AG08395 (cell line): ENCODE measurements at places on chromosomes 6 and 20.

- no peak for DNase-seq
Observed at GRCh38 chr6:110044096-110044495, 66.0 kb downstream of the GPR6 start.

DNA sequence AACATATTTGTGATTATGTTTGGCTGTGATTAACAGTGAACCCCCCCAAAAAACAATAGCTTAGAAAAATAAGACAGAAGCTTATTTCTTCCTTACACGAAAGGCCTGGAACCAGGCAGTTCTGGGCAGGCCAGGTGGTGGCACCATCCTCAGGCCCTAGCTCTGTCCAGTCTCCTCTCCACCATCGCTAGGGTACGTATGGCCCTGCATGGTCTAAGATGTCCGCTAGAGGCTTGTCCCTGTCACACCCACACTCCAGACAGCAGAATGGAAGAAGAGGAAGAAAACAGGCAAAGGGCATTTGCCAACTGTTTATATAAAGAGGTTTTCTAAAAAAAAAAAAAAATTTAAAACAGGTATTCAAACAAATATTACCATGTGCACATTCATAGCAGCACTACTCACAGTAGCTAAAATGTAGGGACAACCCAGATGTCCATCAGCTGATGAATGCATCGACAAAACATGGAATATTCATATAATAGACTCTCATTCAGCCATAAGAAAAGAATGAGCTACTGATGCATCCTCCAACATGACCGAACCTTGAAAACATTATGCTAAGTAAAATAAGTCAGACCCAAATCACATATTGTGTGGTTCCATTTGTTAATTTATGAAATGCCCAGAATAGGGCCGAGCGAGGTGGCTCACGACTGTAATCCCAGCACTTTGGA is 6.7 kb downstream of the TGM3 start:
- DNase-seq: no peak

GRCh38 chr20:61052776-61053442 is 199.2 kb upstream of the CDH4 start:
- no peak for DNase-seq

DNA sequence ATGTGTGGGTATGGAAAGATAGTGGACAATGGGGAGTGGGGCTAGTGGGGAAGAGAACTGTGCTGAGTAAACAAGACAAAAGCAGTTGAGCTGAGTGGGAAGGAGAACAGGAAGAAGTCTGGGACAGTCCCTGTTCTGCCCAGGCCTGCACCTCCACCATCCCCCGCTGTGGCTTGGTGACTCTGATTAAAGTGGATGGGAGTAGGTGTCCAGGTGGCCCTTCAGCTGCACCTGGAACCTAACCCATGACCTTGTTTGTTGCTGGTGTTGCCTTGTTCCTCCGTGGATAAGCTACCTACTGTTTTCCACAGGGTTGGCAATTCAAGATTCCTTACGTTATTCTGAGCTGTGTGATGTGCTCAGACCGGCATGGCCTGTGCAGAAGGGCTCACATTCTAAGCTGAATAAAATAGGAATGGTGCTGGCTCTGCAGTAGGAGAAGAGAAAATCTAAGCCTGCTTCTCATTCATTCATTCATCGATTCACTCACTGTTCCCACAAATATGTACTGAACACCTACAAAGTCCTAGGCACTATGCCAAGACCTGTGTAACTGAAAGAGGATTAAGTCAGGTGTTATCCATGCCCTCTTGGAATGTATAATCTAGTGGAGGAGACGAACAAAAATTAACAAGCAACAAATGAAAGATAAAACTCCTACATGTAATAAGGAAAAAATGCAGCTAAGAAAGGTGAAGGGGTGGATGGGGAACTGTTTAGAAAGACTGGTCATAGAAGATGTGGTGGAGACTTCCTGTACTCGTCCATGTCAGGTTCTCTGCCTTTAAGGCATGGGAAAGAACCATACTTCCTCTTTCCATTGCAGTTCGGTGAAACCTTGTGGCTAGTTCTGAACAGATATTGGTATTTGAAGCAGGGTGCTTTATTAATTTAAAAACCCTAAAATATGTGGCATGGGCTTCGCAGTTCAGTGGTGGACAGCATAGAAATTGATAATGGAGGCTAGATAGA is 10.1 kb upstream of the CALHM6 start:
- DNase-seq: no peak

DNA sequence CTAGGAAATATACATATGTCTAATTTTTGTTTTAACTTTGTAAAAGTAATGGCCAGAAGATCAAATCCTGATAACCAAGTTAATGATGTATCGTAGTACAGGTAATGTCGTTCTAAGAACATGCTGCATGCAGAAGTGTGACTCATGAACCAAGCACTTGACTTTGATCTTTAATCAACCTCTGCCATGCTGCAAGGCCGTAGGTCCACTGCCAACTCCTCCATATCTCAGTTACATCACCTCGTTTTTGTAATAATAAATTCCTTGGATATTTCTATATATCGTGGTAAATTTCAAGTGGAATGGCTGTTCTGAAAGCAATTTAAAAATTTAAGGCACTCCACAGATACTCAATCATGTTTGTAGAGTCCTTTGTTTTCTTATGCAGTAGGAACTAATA is 771.7 kb downstream of the EPHA7 start:
- no peak for DNase-seq

GRCh38 chr6:150549007-150549406 is 50.7 kb upstream of the PLEKHG1 start:
- DNase-seq: no peak

- DNase-seq: no peak
Observed at GRCh38 chr20:4946986-4947385, 54.3 kb downstream of the SLC23A2 start.

GRCh38 chr20:37764333-37764935 is 70.6 kb downstream of the CTNNBL1 start:
- DNase-seq: no peak

DNA sequence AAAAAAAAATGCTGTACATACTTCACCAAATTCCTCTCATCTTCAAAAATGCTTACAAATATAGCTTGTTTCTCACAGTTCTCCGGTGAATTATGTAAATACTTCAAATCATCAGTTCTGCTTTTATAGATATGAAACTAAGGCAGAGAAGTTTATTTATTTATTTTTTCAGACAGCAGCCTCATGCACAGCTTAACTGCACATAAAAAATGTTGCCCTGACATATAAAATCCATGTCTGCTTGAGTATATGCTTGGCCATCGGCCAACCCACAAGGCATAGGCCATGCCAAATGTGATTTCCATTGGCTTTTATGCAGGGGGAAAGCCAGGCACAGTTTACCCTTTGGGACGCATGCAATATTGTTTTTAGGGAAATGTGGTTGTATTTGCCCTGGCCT is 57.3 kb upstream of the PHACTR2 start:
- DNase-seq: peak; percentile 18

- no peak for DNase-seq
Observed at GRCh38 chr20:46344488-46345162, 36.3 kb upstream of the CDH22 start.

DNA sequence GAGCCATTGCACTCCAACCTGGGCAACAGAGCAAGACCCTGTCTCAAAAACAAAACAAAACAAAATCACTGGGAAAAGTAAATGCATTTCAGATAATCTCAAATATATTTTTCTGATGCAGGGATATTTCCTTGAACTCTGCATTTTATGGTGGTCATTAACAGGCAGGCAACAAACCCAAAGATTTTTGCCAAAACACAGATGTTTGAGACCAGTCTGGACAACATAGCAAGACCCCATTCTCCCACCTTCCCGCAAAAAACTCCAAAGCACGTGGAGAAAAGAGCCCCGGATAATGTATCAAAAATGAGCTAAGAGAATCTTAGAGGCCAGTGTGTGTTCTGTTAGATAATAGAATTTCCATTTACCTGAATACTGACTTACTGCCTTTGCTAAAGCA is 44.3 kb downstream of the SLC9A8 start:
- no peak for DNase-seq

- DNase-seq: no peak
Observed at GRCh38 chr6:86192123-86192522, 549.4 kb upstream of the SYNCRIP start.

- DNase-seq: peak; percentile 64
Observed at GRCh38 chr6:53048431-53049195, 16.6 kb upstream of the FBXO9 start.

DNA sequence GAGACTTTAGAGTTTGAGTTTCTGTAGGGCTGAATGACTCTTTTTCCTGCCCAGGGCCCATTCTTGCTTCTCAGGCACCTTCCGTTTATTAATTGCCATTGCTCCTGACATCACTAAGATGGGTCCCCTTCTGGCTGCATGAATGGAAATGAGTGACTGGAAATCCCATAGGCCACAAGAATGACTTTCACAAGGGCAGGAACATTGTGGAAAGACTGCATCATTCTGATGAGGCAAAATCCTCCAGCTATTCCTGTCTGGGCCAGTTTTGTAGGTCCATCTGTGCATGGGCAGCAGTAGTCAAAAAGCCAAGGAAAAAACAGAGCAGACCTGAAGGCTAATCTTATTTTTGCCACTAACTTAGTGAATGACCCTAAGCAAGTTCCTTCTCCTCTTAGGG is 19.3 kb downstream of the TMEM74B start:
- DNase-seq: no peak

- DNase-seq: peak; percentile 77
Observed at GRCh38 chr6:137415127-137415833, 78.9 kb downstream of the OLIG3 start.

- no peak for DNase-seq
Observed at GRCh38 chr20:36144336-36144735, 10.2 kb upstream of the EPB41L1 start.

GRCh38 chr6:2630359-2630758 is 120.4 kb downstream of the MYLK4 start:
- peak; percentile 62 for DNase-seq

- DNase-seq: no peak
Observed at GRCh38 chr20:33252460-33252859, 16.7 kb downstream of the BPIFA1 start.

GRCh38 chr6:1872649-1873131 is 263.0 kb downstream of the FOXC1 start:
- DNase-seq: peak; percentile 35

DNA sequence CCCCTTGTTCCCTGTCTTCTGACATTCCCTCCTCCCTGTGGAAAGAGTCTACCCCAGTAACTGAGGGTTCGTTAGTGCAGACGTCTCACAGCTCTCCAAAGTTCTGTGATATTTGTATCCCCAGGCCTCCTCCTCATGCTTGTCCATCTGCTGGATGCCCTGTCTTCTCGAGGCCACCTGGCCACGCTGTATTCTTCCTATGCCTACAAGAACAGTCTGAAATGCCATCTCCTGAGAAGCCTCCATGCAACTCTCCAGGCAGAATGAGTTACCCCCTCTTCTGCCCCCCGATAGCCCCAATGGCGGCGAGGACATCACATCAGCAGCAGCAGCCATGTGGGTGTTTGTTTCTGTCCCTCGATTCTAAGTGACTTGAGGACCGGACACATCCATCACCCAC is 9.3 kb downstream of the ULBP2 start:
- no peak for DNase-seq

DNA sequence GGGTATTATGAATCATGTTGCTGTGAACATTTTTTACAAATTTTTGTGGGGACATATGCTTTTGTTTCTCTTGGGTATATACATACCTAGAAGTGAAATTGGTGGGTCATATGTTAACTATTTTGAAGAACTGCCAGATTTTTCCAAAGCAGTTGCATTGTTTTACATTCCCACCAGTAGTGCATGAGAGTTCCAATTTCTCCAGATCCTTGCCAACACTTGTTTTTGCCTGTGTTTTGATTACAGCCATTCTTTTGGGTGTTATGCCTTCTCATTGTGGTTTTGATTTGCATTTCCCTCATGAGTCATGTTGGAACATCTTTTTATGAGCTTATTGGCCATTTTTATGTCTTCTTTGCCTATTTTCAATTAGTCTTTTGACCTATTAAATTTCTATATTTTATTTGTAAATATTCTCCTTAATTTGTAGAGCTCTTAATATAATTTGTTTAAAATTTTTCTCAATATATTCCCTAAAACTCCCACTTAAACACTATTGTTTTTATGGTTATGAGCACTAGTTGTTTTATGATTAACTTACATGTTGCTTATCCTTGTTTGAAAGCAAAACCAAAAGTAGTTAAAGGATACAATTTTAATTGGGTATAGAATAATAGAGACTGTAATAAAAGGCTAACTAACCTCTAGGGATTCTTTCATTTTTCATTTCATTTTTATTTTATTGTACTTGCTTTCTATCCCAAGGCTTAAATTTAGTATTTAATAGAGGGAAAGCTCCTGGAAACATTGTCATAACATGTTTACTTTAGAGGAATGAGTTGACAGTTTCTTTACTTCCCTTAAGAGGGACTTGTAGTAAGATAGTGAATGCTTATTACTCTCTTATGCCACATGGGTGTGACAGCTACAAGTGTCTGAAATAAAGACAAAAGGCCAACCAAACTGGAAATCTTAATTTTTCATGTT is 5.5 kb downstream of the UBR2 start:
- peak; percentile 48 for DNase-seq

GRCh38 chr6:167673946-167674345 is 152.8 kb upstream of the AFDN start:
- no peak for DNase-seq

DNA sequence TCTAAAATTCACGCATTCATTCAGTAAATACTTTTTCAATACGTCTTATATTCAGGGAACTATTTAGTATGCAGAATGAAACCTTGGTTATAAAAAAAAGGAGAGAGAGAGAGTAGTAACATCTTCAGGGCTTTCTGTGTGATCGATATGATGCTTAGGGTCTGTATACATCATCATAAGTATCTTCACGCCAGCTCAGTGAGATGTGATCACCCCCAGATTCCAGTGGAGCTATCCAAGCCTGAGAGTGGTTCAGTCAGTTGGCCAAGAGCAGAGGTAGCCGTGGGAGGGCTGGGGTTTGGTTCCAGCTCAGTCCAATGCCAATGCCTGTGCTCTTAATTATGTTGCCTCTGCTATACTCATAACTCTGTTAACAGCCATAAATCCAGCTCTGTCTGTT is 8.6 kb downstream of the CD83 start:
- no peak for DNase-seq

GRCh38 chr6:45548657-45549515 is 171.2 kb upstream of the SUPT3H start:
- no peak for DNase-seq

GRCh38 chr20:62642666-62643520 is 590 bp downstream of the SLCO4A1 start:
- no peak for DNase-seq

DNA sequence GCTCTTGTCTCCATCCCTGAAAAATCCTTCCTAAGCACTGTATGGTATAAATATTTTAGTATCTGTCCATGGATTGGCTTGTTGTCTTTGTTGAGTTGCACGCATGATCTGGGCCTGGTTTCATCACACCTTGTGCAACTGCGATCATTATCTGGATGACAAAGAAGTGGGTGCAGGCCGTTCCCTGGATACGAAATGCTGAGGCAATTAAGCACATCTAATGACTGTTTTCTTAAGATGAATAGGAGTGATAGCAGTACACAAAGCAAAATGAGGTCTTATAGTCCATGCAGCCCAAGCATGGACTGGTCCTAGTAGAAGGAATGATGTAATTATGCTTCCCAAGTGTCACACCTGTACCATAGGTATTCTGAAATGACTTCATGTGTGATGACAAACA is 47.8 kb downstream of the SLC35D3 start:
- no peak for DNase-seq
